Thymus (tissue), 14 donors: ENCODE measurements at places on chromosomes 1 and 21. TPM values are rescaled to one million over a fixed set of nuclear protein-coding genes. Genes with fewer than 3 reads are reported as not detected.

DNA sequence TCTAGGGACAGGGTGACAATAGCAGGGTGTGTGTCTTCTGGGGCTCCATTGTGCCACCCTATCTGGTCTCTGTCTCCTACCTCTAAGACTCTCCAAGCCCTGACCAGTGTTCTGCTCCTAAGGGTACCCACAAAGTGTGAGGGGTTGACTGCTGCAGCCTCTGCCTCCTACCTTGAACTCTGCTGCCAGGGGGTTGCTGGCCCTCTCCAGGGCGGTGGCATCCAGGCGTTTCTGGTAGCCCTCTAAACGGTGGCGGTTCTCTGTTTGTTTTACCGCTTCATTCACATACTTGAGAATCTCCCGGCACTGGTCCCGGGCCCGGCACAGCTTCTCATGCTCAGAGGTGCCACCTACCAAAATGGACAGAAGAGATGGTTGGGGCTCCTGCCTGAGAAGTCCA, 24.4 kb downstream of the LRRC71 start:
- no peak for DNase-seq
- H3K27me3 ChIP-seq: no peaks in the 10 kb centered on the region
- no peaks in the 10 kb centered on the region for H3K4me1 ChIP-seq

DNA sequence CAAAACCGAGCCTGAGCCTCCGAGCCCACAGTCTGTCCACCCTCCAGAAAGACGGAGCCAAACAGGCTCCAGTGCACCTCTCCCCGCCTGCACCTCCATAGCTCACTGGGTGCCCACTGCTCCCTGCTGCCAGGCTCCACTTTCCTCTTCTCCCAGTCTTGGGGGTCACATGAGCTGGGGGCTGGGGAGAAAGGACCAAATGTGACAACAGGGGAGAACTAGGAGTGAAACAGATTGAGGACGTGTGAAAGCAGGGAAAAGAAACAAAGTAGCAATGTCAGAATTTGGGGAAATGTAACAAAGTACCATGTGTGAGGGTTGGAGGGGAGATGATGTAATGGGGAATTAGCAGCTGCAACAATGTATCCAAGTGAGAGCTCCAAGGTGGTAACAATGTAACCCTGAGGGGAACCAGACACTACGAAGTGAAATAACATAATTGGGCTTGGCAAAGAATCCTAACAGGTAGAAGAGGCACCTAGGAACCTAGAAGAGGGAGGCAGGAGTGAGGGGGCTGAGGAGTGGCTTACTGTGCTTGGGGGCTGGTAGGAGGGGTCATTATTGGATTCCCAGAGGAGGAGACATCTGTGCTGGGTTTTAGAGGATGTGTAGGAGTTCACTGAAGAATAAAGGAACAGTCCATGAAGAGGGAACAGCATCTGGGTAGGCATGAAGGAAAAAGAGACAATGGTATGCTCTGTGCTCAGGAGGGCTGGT, 12.5 kb downstream of the SDC3 start:
- no peak overlapping the region for H3K4me3 ChIP-seq
- DNase-seq: no peak
- H3K4me1 ChIP-seq: no peaks in the 10 kb centered on the region
- no peaks in the 10 kb centered on the region for H3K27me3 ChIP-seq
- no peaks in the 10 kb centered on the region for H3K36me3 ChIP-seq

GRCh38 chr1:5951846-5952410, 40.3 kb downstream of the NPHP4 start:
- H3K4me3 ChIP-seq: no peak overlapping the region
- DNase-seq: no peak
- no peaks in the 10 kb centered on the region for H3K27me3 ChIP-seq
- H3K36me3 ChIP-seq: peaks cover 18% of the 10 kb centered on the region

- H3K36me3 ChIP-seq: peaks cover 12% of the 10 kb centered on the region
- no peak overlapping the region for H3K4me3 ChIP-seq
- H3K27me3 ChIP-seq: no peaks in the 10 kb centered on the region
- DNase-seq: no peak
- H3K27ac ChIP-seq: no peak overlapping the region
These were observed 41.7 kb upstream of the ANGPTL1 start for GRCh38 chr1:178912597-178912996.

DNA sequence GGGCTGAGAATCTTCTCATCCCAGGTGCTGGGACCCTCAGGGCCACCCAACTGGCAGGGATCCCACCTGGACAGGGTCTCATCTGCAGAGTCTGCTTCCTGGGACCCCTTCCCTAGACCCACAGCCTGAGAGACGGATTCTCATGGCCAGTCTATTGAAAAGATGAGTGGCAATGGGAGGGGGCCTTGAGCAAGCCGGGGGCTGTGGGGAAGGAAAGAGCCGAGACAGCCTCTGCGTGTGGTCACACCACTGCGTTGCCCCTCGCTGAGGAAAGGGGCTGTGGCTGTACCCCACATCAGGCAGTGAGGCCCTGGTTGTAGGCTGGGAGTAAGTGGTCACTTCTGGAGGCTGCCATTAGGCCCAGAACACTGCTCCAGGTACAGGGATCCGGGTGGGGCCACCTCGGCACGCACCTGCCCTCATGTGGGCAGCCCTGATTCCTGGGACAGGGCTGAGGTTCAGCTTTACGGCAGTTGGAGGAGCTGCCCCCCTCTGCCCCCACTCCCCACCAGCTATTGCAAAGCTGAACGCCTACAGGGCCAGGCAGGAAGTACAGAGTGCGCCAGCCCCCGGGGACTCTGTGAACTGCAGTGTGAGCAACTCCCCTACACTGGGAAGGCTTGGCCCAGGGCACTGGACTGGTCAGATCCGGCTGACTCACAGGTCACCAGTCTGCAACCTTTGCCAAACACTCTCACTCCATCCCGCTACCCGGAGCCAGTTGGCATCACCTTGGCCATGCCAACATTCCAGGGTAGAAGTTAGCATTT, 106.9 kb downstream of the RIPK4 start:
- peaks cover 16% of the 10 kb centered on the region for H3K4me1 ChIP-seq
- H3K4me3 ChIP-seq: no peak overlapping the region
- no peaks in the 10 kb centered on the region for H3K27me3 ChIP-seq

Gene RAB42
- 18.6 TPM for polyA plus RNA-seq

DNA sequence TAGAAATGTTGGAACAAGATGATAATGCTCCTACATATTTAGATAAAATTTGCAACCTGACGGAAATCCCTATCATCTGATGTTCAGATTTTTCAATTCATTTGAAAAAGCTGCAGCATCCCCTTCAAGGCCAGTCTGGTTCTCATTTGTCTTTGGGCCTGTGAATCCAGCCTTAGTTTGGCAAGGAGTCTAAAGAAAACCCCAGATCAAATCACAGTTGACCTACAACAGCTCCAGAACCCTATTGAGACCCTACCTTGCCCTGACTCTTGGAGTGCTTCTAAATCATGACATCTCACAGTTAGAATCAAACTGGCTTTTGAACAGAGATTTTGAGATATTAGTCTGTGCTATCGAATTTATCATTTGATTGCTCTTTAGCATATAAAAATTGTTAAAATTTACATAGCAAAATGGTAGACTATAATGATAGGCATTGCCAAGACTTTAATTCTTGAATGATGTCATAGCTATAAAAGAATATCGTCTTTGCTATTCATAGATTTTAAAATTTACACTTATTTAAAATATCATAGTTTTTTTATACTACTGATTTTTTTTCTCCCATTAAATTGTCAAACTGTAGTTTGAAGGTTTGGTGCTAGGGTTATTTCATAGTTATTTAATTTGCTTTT, 2.2 kb downstream of the PPP2R5A start:
- peak overlapping the region; percentile 95 for H3K4me3 ChIP-seq
- no peak for DNase-seq
- H3K4me1 ChIP-seq: peaks cover 24% of the 10 kb centered on the region
- H3K27ac ChIP-seq: no peak overlapping the region
- H3K36me3 ChIP-seq: no peaks in the 10 kb centered on the region

- no peak overlapping the region for H3K27ac ChIP-seq
- H3K36me3 ChIP-seq: peaks cover 3% of the 10 kb centered on the region
- H3K4me3 ChIP-seq: no peak overlapping the region
These were observed 2.7 kb downstream of the GORAB start for GRCh38 chr1:170534626-170535147.

- H3K36me3 ChIP-seq: no peaks in the 10 kb centered on the region
- DNase-seq: no peak
- peaks cover 29% of the 10 kb centered on the region for H3K4me1 ChIP-seq
- no peak overlapping the region for H3K27ac ChIP-seq
- no peaks in the 10 kb centered on the region for H3K27me3 ChIP-seq
These were observed 2.8 kb upstream of the CD1D start for GRCh38 chr1:158177700-158178450.

DNA sequence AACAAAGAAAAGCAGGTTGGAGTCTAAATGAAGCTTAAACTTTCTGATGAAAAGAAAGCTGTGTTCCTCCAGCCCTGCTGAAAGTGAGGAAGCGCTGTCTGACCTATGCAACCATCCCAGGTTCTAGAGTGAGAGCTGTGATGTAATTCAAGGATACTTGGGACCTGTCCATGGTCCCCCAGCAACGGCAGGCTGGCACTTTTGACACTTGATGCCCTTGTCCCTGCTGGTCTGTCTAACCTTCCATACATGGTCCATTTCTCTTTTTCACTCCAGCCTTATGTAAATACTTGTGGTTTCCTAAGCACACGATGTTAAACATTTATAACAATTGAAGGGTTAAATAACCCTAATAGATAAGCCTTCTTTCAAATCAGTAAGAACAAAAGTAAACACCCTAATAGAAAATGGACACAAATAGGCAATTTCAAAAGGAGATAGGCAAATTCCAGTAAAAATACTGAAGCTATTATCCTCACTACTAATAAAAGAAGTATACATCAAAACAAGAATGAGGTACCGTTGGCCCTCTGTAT, 17.7 kb upstream of the KDM4A start:
- no peak overlapping the region for H3K27ac ChIP-seq
- H3K4me1 ChIP-seq: no peaks in the 10 kb centered on the region
- H3K36me3 ChIP-seq: no peaks in the 10 kb centered on the region
- DNase-seq: no peak

- no peaks in the 10 kb centered on the region for H3K27me3 ChIP-seq
- DNase-seq: no peak
- H3K27ac ChIP-seq: peak overlapping the region; percentile 100
- peak overlapping the region; percentile 99 for H3K4me3 ChIP-seq
- peaks cover 5% of the 10 kb centered on the region for H3K36me3 ChIP-seq
These were observed 782 bp downstream of the CSDE1 start for GRCh38 chr1:114756949-114757454.

DNA sequence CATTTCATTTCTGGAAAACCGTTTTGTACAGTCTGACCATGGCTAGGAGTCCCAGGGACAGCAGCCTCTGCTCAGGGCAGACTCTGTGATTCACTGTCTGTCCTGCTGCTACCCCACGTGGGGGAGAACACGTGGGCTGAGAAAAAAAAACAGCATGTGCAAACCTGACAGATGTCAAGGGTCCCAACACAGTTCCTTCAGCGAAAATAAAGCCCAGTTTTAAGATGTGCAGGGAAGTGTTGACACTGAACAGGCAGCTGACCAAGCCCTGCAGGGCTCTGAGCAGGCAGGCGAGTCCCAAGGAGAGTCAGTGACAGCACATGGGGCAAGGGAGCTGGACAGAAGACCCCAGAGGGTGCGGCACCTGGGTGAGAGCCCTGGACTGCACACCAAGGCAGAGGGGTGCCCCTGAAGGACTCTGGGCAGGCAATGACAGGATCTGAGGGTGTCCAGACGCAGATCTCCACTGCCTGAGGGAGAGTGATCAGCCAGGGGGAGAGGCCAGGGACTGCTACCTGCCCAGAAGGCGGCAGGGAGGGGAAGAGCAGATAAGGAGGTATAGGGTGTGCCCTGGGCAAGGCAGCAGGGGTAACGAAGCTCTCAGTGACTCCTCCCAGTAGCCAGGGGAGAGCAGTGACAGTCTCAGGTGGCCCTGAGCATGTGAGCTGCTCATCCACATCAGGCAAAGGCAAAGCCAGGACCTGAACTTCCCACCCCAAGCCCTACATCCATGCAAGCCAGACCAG, 5.1 kb upstream of the SPATC1L start:
- H3K4me3 ChIP-seq: no peak overlapping the region
- peaks cover 9% of the 10 kb centered on the region for H3K4me1 ChIP-seq
- DNase-seq: no peak
- peak overlapping the region; percentile 14 for H3K27ac ChIP-seq
- no peaks in the 10 kb centered on the region for H3K27me3 ChIP-seq

- peaks cover 2% of the 10 kb centered on the region for H3K27me3 ChIP-seq
- no peak overlapping the region for H3K4me3 ChIP-seq
- no peak for DNase-seq
- H3K4me1 ChIP-seq: no peaks in the 10 kb centered on the region
- no peak overlapping the region for H3K27ac ChIP-seq
These were observed 6.4 kb upstream of the GSTM4 start for GRCh38 chr1:109649491-109649914.

DNA sequence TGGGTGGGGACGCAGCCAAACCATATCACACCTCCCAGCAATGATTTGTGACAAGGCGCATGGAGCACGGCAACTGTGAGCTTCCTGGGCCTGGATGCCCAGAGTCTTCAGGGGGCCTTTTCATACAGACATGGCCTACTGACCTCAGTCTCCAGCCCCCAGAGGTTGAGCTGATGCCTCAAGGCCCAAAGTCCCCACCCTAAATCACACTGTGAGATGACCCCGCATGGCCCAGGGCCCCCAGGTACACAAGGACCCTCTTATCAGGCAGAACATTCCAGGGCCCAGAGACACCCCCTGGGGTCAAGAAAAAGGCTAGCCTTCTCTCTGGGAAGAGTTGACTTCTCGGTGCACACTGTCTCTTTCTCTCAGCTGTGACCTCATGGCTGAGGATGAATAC, 179.7 kb upstream of the C1orf174 start:
- H3K4me3 ChIP-seq: no peak overlapping the region
- H3K4me1 ChIP-seq: no peaks in the 10 kb centered on the region
- no peak for DNase-seq
- no peaks in the 10 kb centered on the region for H3K36me3 ChIP-seq
- H3K27me3 ChIP-seq: no peaks in the 10 kb centered on the region
- H3K27ac ChIP-seq: no peak overlapping the region

- no peaks in the 10 kb centered on the region for H3K27me3 ChIP-seq
- H3K4me1 ChIP-seq: peaks cover 10% of the 10 kb centered on the region
- H3K4me3 ChIP-seq: no peak overlapping the region
- no peak overlapping the region for H3K27ac ChIP-seq
- no peaks in the 10 kb centered on the region for H3K36me3 ChIP-seq
These were observed 251.7 kb upstream of the DPYD start for GRCh38 chr1:98172578-98172977.

GRCh38 chr1:236336084-236336483, 54.3 kb upstream of the ERO1B start:
- no peaks in the 10 kb centered on the region for H3K4me1 ChIP-seq
- no peak for DNase-seq
- no peaks in the 10 kb centered on the region for H3K27me3 ChIP-seq
- H3K27ac ChIP-seq: no peak overlapping the region
- no peaks in the 10 kb centered on the region for H3K36me3 ChIP-seq
